ENCODE measurements at places on chromosomes 2 and 18.

DNA sequence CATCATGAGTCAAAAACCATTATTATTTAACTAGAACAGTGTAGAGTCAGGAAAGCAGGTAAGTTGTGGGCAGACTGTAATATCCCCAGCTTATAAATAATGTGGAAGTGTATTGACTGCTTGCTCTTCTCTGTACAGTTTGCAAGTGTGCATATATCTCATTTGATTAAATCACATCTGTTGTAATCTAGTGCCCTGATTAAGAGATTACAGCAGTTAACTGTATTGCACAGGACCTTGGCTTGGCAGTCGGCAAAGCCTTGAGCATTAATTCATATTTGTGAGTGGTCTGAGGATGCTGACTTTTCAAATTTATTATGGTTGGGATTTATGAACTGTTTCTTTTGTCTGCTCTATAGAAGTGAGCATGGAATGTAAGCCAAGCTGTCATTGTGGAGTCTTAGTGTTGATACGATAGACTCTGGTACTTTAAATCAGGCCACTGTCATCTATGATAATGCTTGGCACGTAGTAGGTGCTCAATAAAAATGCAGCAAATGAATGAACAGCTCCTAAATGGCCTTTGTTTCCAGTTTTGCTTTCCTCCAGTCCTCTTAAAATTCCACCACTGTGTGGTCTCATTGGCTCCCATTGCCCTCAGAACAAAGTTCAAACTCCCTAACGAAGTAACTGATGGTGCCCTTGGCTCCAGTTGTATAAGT, 48.3 kb downstream of the RAB31 start:
- no peak for DNase-seq

DNA sequence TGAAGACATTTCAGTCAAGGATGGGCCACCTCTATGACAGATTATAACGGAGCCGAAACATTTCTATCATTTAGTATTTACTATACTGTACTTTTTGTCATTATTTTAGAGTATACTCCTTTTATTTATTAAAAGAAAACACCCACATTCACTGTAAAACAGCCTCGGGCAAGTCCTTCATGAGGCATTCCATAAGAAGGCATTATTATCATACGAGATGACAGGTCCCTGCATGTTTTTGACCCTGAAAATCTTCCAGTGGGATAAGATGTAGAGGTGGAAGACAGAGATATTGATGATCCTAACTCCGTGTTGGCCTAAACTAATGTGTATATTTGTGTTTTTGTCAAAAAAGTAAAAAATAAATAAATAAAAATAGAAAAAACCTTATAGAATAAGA, 245.0 kb downstream of the MTX2 start:
- no peak for DNase-seq

DNA sequence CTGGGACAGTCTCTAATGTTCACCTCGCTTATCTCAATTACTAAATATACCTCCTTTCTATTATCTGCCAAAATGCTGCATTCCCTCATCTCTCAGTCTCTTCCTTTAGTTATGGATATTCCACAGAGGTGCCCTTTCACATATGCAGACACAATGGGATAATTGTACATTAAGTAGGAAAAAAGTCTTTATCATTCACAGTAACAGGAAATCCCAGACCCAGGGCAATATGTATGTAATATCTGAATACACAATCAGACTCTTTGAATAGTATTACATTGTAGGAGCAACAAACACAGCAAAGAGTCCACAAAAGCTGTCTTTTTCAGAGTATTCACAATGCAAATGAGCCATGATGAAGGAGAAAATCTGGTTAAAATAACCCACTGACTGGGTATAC, 1399.0 kb upstream of the ZEB2 start:
- no peak for DNase-seq

DNA sequence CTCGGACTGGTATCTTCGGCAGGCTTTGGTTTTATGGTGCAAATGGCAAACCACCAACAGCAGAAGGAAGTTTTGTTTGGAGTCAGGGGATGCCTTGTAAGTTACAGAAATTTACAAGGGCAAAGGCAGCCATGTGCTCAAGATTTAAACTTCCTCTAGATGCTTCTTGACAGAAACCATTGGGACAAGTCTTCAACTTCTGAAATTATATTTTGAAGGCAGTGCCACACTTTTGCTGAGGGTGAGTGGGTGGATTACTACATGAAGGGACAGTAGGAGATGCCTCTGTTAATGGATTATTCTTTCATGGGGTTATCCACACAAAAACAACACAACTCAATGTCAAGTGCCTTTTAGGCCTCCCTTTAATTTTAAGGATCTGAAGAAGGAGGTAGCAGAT, 97.9 kb downstream of the VAPA start:
- no peak for DNase-seq

- no peak for DNase-seq
Observed at GRCh38 chr18:56157541-56157940, 480.9 kb downstream of the TXNL1 start.

- DNase-seq: no peak
Observed at GRCh38 chr18:26506012-26506411, 42.3 kb downstream of the KCTD1 start.

DNA sequence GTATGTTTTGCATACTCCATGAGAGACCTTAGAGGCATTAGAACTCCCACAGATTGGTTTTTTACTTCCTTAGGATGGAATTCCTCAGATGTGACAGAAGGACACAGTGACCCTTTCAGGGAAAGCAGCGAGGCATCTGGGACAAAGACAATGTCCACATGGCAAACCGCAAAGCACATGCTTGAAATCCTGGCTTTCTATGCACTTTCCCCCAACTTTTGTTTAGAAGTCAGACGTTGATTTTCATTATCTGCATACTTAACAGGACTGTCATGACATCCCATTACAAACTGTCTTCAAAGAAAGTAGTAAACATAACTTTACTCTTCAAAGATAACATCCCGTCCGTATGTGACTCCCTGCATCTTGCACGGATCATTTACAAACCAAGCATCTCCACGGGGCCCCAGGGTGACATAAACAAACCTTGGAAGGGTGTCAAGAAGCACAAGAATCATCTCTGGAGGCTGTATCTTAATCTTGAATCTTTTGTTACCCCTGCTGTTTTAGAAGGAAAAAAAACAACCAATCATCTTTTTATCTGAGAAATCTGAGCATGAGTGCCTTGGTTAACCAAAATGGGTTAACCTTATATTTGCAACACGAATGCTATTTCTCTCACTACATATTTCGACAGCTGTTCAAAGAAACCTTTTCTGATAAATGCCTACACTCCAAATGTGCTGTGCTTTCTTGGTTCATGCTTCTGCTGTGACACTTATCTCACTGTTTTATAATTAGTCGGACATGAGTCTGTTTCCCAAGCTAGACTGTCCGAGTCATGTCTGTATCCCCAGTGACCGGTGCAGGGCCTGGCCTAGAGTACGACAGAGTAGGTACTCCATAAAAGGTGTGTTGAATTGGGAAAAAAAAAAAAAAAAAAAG, 90.8 kb downstream of the CCBE1 start:
- no peak for DNase-seq

DNA sequence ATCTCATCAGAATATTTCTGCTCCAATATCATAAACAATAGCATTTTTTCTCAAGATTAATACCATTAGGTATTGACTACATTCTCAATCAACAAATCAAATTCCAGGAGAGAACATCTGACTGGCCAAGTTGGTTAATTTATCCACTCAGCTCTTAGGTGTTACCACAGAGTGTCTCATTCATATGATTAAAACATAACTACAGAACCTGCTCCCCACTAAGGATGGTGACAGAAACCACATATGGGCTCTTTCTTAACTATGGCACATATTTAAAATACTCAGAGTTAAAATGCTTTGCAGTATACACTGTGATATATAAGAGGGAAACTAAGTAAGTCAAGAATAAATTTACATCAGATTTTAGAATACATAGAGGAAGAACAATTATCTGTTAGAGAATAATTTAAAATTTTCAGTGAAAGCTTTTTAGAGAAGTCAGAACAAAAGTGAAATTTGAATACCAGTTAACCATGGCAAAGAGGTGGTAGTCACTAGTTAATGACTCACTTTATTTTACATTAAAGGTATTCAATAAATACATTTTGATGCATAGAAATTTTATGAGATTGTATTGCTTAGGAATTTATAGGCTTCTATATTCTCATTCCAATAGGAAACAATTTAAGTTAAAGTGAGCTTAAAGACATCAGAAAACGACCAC, 1120.8 kb upstream of the TMEFF2 start:
- no peak for DNase-seq

- DNase-seq: no peak
Observed at GRCh38 chr2:239152239-239152915, 248.4 kb downstream of the HDAC4 start.
